ENCODE measurements at places on chromosomes 1 and 21. TPM values are rescaled to one million over a fixed set of nuclear protein-coding genes. Genes with fewer than 3 reads are reported as not detected.

DNA sequence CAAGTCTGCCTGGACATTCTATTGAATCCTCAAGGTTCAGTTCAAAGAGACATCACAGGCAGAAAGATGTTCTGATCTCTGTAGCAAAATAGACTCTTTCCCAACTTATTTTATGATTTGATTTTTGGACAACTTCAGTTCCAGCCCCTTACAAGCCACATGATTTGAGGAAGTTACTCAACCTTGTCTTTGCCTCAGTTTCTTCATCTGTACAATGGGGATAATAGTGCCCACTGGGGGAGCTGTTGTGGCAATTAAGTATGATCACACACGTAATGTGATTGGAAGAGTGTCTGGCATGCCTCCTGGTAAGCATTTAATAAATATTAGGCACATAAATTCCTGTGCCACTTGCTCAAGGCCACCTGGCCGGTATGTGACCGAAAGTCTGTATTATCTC, 130.6 kb downstream of the DAB1 start:
- no peak overlapping the region for H3K4me3 ChIP-seq
- no peaks in the 10 kb centered on the region for H3K27me3 ChIP-seq
- DNase-seq: no peak
- H3K4me1 ChIP-seq: no peaks in the 10 kb centered on the region

DNA sequence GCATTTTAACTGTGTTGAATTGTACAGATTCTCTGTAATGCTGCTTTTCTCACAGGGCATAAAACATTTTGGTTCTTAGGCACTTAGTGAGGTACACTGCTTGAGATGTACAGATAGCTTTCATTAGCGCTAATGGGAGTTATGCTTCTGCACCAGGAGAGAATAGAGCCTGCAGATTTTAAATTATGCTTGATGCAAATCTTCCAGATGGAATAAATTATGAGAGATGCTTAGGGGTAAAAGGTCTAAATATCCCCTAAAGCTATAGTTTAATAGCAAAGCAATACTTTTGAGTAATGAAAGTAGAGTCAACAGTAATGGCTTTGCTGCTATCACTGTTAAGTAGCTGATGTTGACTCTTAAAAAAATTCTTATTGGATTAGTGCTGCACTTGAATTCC, 248.9 kb downstream of the S1PR1 start:
- DNase-seq: no peak
- H3K36me3 ChIP-seq: no peaks in the 10 kb centered on the region
- no peak overlapping the region for H3K4me3 ChIP-seq
- H3K27me3 ChIP-seq: no peaks in the 10 kb centered on the region
- H3K4me1 ChIP-seq: no peaks in the 10 kb centered on the region

The IGSF3 gene
- total RNA-seq: 2.0 TPM

DNA sequence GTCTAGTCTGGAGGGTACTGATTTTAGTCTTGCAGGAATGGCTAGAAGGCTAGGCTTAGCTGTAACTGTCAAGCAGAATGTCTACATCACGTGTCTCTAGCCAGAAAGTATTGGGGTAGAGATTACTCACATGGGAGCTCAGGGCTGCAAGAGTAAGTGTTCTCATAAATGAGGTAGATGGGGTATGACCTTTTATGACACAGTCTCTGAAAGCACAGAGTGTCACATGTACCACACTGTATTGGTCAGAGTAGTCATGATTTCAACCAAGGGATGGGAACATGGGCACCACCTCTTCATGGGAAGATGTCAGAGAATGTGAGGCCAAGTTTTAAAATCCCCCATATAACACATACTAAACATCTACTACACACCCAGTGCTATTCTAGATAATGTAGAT, 2.9 kb downstream of the FYB2 start:
- no peaks in the 10 kb centered on the region for H3K4me1 ChIP-seq
- no peak for DNase-seq
- H3K36me3 ChIP-seq: no peaks in the 10 kb centered on the region
- no peaks in the 10 kb centered on the region for H3K27me3 ChIP-seq
- no peak overlapping the region for H3K27ac ChIP-seq

GRCh38 chr1:184577319-184577718, 177.3 kb downstream of the EDEM3 start:
- DNase-seq: no peak
- H3K27me3 ChIP-seq: no peaks in the 10 kb centered on the region
- H3K4me1 ChIP-seq: no peaks in the 10 kb centered on the region
- H3K27ac ChIP-seq: no peak overlapping the region
- no peak overlapping the region for H3K4me3 ChIP-seq

The PDPN gene
- total RNA-seq: not detected

DNA sequence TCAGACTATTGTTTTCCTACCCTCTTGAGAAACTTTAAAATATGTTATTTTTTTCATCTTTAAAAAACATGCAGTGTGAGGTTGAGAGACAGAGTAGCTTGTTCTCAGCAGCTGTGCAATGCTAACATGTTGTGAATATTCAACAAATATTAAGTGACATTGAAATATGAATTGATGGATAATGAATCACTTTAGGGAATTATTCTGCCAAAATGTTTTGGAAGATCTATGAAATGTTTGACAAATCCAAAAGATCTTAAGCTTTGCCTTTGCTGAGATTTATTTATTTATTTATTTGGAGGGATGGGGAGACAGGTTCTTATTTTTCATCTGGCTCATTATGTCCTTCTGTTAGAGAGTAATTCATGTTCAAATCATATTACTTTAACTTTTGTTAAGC, 680.1 kb upstream of the CXADR start:
- H3K4me3 ChIP-seq: no peak overlapping the region
- no peaks in the 10 kb centered on the region for H3K4me1 ChIP-seq
- no peaks in the 10 kb centered on the region for H3K36me3 ChIP-seq
- no peak for DNase-seq
- H3K27ac ChIP-seq: no peak overlapping the region
- H3K27me3 ChIP-seq: no peaks in the 10 kb centered on the region

The PRPF38B gene
- 78.1 TPM for total RNA-seq

The OR2G6 gene
- total RNA-seq: not detected

- DNase-seq: no peak
- no peak overlapping the region for H3K4me3 ChIP-seq
- no peaks in the 10 kb centered on the region for H3K27me3 ChIP-seq
- no peak overlapping the region for H3K27ac ChIP-seq
- peaks cover 2% of the 10 kb centered on the region for H3K4me1 ChIP-seq
Observed at GRCh38 chr1:40659649-40659947, 5.9 kb downstream of the RIMS3 start.

- no peaks in the 10 kb centered on the region for H3K36me3 ChIP-seq
- no peak overlapping the region for H3K27ac ChIP-seq
- no peak overlapping the region for H3K4me3 ChIP-seq
- H3K27me3 ChIP-seq: no peaks in the 10 kb centered on the region
Observed at GRCh38 chr1:42136466-42136865, 16.7 kb upstream of the GUCA2B start.

DNA sequence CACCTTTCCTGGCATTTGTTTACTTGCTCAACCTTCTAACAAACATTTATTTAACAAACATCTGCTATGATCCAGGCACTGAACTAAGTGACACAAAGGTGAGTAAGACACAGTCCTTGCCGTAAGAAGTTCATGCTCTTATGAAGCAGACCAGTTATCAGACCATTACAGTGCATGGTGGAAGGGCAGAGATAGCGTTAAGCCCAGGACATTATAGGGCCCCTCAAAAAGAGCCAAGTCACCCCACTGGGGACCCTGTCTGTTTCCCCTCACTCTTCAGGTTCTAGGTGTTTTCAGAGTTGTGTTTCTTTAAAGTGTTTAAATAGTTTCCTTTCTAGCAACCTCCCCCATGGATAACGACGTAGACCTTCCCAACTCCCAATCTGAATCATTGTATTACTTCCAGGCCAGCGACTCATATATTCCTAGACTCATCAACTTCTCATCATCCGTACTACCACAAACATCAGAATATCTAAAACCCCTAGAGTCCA, 39.3 kb downstream of the TCP10L start:
- H3K27me3 ChIP-seq: no peaks in the 10 kb centered on the region
- no peaks in the 10 kb centered on the region for H3K36me3 ChIP-seq
- DNase-seq: no peak

GRCh38 chr1:173268786-173269277, 61.7 kb upstream of the TNFSF4 start:
- H3K27me3 ChIP-seq: no peaks in the 10 kb centered on the region
- DNase-seq: no peak
- H3K36me3 ChIP-seq: no peaks in the 10 kb centered on the region
- H3K4me1 ChIP-seq: no peaks in the 10 kb centered on the region

The SYT2 gene
- total RNA-seq: not detected

Data from CD8-positive, alpha-beta memory T cell (primary cell).